ENCODE measurements at places on chromosomes 7 and 10.

DNA sequence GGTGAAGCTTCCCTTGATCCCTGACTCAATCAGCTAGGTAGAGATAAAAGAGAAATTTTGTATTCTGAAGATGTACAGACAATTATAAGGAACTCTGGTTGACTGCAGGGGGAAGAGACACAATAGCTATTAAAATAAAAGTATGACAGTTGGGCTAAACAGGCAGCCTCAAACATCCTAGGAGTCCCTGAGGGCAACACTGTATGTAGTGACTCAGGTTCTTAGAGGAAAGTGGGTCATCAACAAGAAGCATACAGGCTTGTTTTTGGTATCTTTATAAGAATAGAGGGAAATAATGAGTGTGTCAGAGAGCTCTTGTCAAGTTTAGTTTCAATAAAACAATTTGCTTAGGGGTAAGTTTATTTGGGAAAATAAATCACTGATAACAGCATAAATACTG is 150.3 kb downstream of the AUTS2 start:
- no peak for DNase-seq

DNA sequence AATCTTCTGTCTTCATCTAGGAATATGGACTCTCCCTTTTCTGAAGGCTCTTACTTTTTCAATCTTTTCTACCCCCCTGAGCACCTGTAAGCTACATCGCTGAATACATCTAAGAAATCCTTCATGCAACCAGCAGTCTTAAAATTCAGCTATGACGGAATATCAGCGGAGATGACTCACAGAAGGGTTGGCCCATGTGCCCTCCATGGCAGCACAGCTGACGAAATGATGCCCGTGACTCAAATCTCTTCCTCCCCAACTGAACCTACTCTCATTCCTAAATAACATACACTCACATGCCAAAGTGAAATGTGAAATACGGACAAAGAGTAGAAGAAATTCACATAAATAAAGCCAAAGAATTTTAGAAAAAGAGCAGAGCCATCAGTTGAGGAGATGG is 30.3 kb upstream of the NCAPG2 start:
- no peak for DNase-seq

DNA sequence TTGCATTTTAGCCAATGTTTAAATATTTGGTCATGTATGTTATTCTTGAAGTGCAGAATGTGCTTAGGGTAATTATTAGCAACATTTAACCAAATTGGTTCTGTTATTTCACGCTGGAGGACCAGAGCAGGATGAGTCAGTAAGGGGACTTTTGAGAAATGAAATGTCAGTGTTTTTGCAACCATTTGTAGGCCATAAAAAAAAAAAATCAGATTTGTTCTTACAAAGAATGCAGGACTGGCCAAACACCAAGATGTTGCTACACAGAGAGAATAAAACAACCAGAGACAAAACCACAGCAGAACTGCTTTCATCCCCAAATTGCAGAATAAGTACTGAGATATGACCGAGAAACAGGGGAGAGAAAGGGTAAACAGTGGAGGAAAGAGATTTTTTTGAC is 62.1 kb downstream of the TPST1 start:
- DNase-seq, result no peak

- peak; percentile 77 for DNase-seq
Measured at GRCh38 chr10:103181244-103181643, 11.8 kb downstream of the NT5C2 start.

DNA sequence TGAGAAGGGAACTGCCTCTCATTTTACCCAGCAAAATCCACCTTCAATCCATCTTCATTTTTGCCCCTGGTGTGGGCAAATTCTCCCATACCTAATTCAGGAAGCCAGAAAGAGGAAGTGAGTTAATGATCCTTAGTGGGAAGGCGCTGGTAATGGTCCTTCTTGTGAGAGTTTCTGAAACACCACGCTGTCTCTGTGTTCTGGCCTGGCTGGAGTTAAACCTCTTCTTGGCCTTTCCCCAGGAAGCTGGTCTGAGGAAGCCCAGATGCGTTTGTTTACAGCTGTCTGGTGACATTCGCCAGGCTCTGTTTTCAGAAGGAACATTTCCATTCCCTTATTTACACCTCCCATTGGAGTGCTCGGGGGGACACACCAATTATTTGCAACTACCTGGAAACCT is 24.3 kb downstream of the HTRA1 start:
- DNase-seq, result peak; percentile 79

GRCh38 chr7:98294798-98295382 is 13.4 kb downstream of the BRI3 start:
- peak; percentile 79 for DNase-seq
